ENCODE measurements at places on chromosomes 7 and 10.

GRCh38 chr10:99233000-99233688 lies 2.5 kb downstream of the HPSE2 start:
- DNase-seq = no peak

GRCh38 chr7:105017657-105018365 lies 3.8 kb downstream of the KMT2E start:
- DNase-seq = no peak

- DNase-seq = no peak
These were observed 329.7 kb upstream of the POM121L12 start for GRCh38 chr7:52705768-52706167.

GRCh38 chr10:30811276-30812017 lies 181.9 kb upstream of the LYZL2 start:
- no peak for DNase-seq

DNA sequence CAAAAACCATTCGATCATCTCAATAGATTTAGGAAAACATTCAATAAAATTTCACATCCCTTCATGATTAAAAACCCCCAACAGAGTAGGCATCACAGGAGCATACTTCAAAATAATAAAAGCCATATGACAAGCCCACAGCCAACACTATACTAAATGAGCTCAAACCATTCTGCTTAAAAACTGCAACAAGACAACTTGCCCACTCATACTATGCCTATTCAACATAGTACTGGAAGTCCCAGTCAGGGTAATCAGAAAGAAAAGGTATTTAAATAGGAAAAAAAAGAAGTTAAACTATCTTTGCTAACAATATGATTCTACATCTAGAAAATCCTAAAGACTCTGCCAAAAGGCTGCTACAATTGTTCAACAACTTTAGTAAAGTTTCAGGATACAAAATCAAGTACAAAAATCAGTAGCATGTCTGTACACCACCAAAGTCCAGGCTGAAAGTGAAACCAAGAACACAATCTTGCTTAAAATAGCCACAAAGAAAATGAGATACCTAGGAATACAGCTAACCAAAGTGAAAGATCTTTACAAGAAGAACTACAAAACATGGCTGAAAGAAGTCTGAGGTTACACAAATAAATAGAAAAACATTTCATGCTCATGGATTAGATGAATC lies 882.6 kb downstream of the GRM8 start:
- no peak for DNase-seq

DNA sequence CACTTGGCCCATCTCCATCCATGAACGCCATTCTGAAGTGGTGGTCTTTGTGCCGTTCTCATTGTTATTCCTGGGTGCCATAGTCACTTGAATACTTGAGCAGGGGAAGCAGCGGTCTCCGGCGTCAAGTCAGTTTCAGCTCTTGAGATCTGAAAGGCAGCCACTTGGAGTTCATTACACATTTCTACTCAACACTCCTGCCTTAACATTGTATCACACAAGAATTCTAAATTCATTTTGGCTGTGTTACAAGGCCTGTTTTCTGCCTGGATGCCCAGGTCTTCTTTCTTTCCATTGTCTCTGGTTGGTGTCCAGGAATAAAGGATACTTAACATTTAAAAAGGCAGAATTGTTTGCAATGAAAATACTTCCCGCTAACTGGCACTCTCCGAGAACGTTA lies 69.0 kb upstream of the RAB11FIP2 start:
- DNase-seq = no peak

DNA sequence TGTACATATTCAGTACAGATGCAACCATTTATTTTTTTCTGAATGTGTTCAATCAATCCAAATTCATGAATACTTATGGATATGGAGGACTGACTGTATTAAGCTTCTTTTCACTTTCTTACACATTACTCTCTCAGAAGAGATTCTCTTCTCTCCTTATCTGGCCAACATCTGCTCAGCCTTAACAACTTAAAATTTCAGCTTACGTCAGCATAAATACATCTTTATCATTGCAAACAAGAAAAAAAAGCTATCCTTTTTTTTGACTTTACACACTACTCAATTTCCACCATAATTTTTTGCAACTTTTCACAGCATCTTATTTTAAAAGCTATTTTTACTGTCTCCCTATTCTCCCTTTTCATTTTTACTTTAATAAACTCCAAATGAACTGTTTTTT lies 80.9 kb upstream of the POT1 start:
- no peak for DNase-seq

- no peak for DNase-seq
These were observed at the start of gene COBL for GRCh38 chr7:51316666-51317581. Gene COBL (minus strand): TSS chr7:51316809. CDS start chr7:51316633, 176 bp downstream.

Data from activated CD4-positive, alpha-beta T cell treated with anti-CD3 and anti-CD28 coated beads for 24 hours (primary cell).